ENCODE measurements at places on chromosomes 7 and 10. TPM values are rescaled to one million over a fixed set of nuclear protein-coding genes. Genes with fewer than 3 reads are reported as not detected.

Gene CH25H
- total RNA-seq = 1.9 TPM

Gene TAC1
- not detected for total RNA-seq

Gene STEAP4
- total RNA-seq = 12.8 TPM

Gene AKR1D1
- not detected for total RNA-seq

Gene STARD3NL
- 9.1 TPM for total RNA-seq

Gene FKBP6
- not detected for total RNA-seq

Gene TRA2A
- total RNA-seq = 31.1 TPM

Gene CALN1
- 3.4 TPM for total RNA-seq

Gene PRSS37
- not detected for total RNA-seq

Gene PNLIPRP2
- 2,333 TPM for total RNA-seq

Gene FGL2
- total RNA-seq = 1.6 TPM

Gene ATG9B
- 0.20 TPM for total RNA-seq

Gene TUBB8
- not detected for total RNA-seq

Gene DENND2A
- 1.4 TPM for total RNA-seq

Gene TMEM229A
- total RNA-seq = not detected

Gene CCDC172
- not detected for total RNA-seq

Gene SPDYE11
- total RNA-seq = not detected

Gene PRXL2A
- 28.3 TPM for total RNA-seq

Gene LRRC4
- total RNA-seq = 0.93 TPM

Gene MPP7
- 14.9 TPM for total RNA-seq

Gene MRLN
- total RNA-seq = not detected

Gene CALML5
- not detected for total RNA-seq

Gene AKR1C1
- 13.0 TPM for total RNA-seq

Gene CFAP46
- 0.93 TPM for total RNA-seq

Gene PIK3AP1
- 15.0 TPM for total RNA-seq

Gene BAMBI
- 5.2 TPM for total RNA-seq

Gene GOT1
- 14.8 TPM for total RNA-seq

Gene ARPC1B
- total RNA-seq = 70.4 TPM

Gene DLX5
- total RNA-seq = not detected

All from pancreas (tissue), 10 donors.